ENCODE measurements at places on chromosomes 5 and 9. TPM values are rescaled to one million over a fixed set of nuclear protein-coding genes. Genes with fewer than 3 reads are reported as not detected.

Gene LTC4S
- total RNA-seq = 2.5 TPM

Gene AQP7
- 0.21 TPM for total RNA-seq

Gene KCNIP1
- not detected for total RNA-seq

Gene ORM1
- total RNA-seq = not detected

Gene LCP2
- total RNA-seq = 440 TPM

Gene PRELID1
- total RNA-seq = 74.1 TPM

Gene IL6ST
- total RNA-seq = 458 TPM

Gene GPR150
- total RNA-seq = 0.42 TPM

Gene BASP1
- 24.5 TPM for total RNA-seq

Gene PFN3
- total RNA-seq = not detected

Gene FAM200C
- total RNA-seq = 0.10 TPM

Gene CDO1
- 0.10 TPM for total RNA-seq

Gene CCDC152
- total RNA-seq = 0.63 TPM

Gene CDKN2A
- 1.2 TPM for total RNA-seq

Gene IL5
- not detected for total RNA-seq

Gene GGTA1
- total RNA-seq = 9.6 TPM

Gene CCL27
- 0.21 TPM for total RNA-seq

Gene CA9
- total RNA-seq = not detected

Gene NR5A1
- total RNA-seq = not detected

Gene EPB41L4B
- not detected for total RNA-seq

Gene C9orf153
- total RNA-seq = 1.9 TPM

Gene ABO
- total RNA-seq = 4.5 TPM

Gene CDH12
- under 0.01 TPM for total RNA-seq

Gene ZNF462
- total RNA-seq = 0.42 TPM

Gene RASGEF1C
- not detected for total RNA-seq

Gene NSG2
- not detected for total RNA-seq

Gene IFNA21
- not detected for total RNA-seq

Gene AMBP
- total RNA-seq = not detected

Gene GDNF
- total RNA-seq = not detected

Gene DND1
- total RNA-seq = 0.31 TPM

Gene PLGRKT
- total RNA-seq = 12.6 TPM

Gene SLC34A1
- 0.21 TPM for total RNA-seq

Gene TEK
- total RNA-seq = under 0.01 TPM

Gene SPAAR
- total RNA-seq = not detected

Gene PCA3
- total RNA-seq = under 0.01 TPM
